Colonic mucosa (tissue), 4 donors: ENCODE measurements at places on chromosomes 3 and 15.

DNA sequence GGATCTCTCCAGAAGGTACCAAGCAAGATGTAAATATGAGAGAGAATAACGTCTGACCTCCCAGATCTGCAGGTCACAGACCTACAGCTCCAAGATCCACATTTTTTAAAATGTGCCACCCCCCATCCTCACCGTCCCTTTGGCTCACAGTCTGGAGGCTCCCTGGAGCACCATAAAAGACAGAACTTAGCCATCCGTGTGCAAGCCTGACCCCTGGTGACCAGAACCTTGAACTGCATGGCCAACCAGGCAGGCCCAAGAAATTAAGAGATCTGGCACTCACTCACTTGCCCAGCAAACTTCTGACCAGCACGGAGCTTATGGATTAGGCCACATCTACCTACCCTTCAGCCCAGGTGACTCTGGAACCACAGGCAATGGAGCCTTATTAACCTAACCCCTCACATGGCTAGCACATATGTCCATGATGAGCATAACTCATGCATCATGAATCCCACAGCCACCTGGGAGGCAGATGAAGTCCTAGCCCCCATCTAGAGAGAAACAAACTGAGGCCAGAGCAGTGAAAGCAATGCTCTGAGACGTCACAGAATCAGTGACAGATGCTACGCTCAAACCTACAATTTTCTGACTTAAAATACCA is 275.3 kb downstream of the UACA start:
- DNase-seq: peak; percentile 75

DNA sequence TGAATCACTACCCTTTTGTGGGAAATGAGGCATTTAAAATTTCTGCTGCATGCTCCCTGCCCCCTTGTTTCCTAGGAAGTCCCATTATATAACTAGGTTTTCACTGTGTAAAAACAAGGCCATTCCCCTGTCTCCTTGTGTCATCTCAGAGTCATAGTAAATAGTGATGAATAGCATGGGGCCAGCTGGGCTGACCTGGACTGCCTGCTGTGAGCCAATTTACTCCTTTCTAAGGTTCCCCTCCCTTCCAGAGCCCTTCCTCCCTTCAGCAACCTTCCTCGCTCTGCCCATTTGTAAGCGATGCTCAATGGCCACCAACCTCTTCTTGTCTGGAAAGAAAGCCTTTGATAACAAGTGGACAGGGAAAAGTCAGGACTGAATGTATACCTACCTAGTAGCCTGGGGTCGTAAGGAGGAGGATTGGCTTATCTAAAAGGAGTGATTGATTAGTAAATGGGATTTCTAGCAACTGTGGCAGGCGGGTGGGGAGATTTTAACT is 11.7 kb downstream of the ITGA11 start:
- DNase-seq: peak; percentile 16

- no peak for DNase-seq
These were observed 40.5 kb upstream of the GYG1 start for GRCh38 chr3:148950806-148951205.

DNA sequence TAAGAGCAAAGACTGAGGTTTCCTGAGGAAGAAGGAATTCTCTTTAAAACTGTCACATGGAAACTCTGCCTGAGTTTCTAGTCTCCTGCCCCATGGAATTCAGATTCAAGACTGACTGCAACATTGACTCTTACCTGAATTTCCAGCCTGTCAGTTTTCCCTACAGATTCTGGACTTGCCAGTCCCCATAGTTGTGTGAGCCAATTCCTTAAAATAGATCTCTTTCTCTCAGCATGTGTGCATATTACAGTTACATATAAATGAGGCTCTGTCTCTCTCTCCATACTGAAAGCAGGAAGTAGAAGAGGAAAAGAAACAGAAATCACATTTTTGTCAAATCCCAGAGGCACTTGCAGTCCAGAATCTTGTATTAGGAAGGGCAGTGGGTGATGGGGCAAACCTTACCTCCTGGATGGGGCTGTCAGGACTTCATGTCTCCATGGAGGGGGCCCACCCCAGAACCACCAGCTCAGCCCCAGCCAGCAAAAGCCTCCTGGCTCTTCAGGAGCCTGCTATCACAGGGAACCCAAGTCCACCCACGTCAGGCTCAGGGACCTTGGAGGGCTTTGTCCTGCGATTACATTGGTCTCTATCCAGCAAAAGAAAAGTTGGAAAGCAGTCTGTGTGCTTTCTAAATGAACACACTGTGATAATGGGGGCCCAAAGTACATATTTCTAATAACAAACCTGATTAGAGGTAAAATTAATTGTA is 18.8 kb upstream of the GOLGA8J start:
- no peak for DNase-seq

- no peak for DNase-seq
These were observed 11.0 kb downstream of the LOXL1 start for GRCh38 chr15:73937296-73937695.

GRCh38 chr3:31945738-31946052 is 35.4 kb downstream of the OSBPL10 start:
- no peak for DNase-seq

GRCh38 chr3:52843108-52843865 is 8.5 kb upstream of the MUSTN1 start:
- no peak for DNase-seq

GRCh38 chr3:172562871-172563865 is 39.9 kb upstream of the TNFSF10 start:
- peak; percentile 41 for DNase-seq

DNA sequence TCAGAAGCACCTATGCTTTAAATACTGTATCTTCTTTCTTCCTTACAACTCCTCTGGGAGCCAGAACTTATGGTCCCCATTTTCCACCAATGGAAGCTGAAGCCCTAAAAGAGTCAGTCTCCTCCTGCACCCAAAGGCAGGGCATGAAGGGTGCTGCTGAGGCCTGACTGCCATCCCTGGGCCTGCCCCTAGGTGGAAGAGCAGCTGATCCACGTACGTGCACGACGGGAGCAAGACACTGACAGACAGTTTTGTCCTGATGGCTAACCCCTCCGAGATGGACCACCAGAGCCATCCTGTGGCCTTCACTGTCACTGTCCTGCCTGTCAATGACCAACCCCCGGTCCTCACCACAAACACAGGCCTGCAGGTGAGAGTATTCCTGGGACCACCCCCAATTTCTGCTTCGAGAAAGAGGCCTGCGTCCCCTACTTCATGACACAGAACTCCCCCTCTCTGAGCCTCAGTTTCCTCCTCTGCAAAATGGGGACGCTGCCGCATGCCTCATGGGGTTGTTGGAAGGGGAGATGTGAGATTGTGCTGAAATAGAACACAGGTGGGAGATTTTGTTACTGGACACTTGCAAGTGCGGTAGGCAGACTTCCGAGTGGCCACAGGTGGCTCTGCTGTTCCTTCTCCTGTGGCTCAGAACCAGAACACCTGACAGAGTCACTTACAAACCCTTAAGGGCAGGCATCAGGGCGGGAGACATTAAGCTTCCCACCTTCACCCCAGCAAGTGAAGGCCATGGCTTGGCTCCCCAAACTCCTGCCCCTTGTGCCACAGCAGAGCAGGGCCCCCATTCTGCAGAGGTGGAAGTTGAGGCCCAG is 175.4 kb downstream of the TBC1D2B start:
- no peak for DNase-seq

DNA sequence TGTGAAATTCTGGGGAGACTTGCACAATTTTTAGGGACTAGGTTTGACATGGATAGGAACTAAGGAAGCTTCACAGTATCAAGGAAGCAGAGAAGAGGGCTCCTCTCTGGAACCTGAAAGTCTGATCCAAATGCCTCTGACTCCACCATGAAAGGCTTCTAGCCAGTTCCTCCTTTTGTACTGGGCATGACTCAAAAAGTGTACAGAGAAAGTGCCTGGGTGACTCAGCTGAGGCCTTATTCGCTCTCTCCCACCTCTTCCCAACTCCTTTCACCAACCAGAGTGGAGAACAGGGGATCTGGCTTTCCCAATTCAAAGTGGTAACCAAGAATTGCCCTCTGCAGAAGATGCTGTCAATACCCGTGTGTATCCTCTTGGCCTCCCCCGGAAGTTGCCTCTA is 342.9 kb upstream of the PROK2 start:
- DNase-seq: no peak

GRCh38 chr3:33007776-33008175 is 56.3 kb downstream of the CCR4 start:
- no peak for DNase-seq

- DNase-seq: no peak
These were observed 36.6 kb downstream of the TJP1 start for GRCh38 chr15:29785642-29786041.

- DNase-seq: no peak
These were observed 69.6 kb downstream of the SLC49A4 start for GRCh38 chr3:122864498-122864897.

DNA sequence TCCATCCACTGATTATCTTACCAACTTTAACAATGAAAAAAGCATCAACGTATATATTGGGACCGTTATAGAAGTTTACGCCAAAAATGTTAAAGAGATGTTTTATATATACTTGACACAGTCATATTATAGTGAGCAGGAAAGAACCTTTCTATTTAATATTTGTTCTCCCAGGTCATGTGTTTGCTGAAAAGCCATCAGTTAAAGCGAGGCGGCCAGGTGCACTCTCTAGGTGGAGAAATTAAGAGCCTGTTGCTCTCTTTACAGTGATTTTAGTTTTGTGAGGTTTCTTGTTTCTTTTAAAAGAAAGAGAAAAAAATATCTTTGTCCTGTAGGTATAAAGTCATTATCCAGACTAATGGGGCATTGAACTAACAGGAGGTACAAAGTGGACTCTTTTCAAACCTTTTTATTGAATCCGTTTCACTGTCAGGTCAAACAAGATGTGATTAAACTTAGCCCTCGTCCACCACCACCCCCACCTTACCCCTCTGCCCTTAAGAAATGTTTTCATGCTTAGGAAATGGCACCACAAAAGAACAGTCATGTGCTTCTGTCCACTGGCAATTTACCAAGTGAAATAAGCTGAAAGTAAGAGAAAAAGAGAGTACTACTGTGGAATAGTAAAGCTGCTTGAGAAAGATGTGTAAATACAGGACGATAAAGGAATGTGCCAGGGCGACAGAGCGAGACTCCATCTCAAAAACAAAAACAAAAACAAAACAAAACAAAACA is 279.9 kb downstream of the PTPRG start:
- no peak for DNase-seq

- no peak for DNase-seq
These were observed 889.8 kb upstream of the NR2F2 start for GRCh38 chr15:95440712-95441111.

GRCh38 chr3:178971614-178972013 is 100.0 kb downstream of the ZMAT3 start:
- no peak for DNase-seq

DNA sequence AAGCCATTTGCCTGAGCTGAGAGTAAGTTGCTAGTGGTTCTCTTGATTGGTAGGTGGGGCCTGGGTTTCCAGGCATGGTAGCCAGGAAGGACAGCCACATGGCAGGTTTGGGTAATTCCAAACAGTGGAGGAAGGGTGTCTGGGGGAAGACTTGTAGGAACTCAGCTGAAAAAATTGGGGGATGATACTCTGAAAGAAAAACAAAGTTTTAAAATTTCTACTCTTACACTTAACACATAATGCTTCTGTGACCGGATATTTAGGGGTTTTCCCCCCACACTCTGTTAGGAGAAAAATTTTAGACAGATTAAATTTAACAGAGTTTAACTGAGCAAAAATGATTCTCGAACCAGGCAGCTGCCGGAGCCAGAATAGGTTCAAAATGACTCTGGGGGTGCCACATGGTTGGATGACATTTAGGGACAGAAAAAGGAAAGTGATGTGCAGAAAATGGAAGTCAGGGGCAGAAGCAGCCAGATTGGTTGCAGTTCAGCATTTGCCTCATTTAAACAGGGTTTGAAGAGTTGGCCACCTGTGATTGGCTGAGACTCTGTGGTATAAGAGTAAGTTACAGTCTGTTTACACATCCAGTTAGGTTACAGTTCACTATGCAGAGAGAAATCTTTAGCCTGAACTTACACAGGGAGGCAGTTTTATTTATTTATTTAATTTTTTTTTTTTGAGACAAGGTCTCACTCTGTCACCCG is 8.1 kb downstream of the B2M start:
- peak; percentile 36 for DNase-seq

GRCh38 chr3:52226229-52226817 is 878 bp upstream of the TLR9 start:
- DNase-seq: no peak

- DNase-seq: peak; percentile 94
These were observed 72.6 kb downstream of the MYO1E start for GRCh38 chr15:59299929-59300617.

- DNase-seq: no peak
These were observed 58.6 kb upstream of the TPM1 start for GRCh38 chr15:62983956-62984355.
